ENCODE measurements at places on chromosomes 13 and 19.
A peak's percentile ranks its signal among the peaks of the same experiment; 100 is the strongest.

DNA sequence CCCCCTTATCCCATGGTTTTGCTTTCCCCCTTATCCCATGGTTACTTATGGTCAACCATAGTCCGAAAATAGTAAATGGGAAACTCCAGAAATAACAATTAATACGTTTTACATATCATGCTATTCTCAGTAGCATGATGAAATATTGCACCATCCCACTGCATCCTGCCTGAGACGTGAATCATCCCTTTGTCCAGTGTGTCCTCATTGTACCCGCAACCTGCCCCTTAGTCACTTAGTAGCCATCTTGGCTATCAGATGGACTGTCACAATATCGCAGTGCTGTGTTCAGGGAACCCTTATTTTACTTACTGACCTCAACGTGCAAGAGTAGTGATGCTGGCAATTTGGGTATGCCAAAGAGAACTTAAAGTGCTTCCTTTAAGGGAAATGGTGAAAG is 10.5 kb upstream of the NBEA start:
- DNase-seq: no peak

- DNase-seq: no peak
Measured at GRCh38 chr13:94128430-94128829, 351.1 kb downstream of the DCT start.

DNA sequence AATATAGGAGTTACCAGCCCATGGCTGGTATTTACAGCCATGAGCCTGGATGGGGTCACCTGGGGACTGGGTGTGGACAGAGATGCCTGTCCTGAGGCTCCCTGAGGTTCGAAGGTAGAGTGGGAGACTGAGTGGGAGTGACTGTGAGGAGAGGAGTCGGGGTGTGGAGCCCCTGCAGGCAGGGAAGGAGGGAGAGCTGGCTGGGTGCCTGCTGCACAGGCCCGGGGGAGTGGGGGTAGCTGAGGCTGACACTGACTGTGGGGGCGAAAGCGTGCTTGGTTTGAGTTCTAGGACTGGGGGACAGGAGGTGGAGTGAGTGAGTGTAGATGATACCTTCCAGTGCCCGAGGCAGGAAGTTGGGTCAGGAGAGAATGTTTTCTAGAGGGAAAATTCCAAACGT is 7.1 kb downstream of the RAB11B start:
- no peak for DNase-seq

DNA sequence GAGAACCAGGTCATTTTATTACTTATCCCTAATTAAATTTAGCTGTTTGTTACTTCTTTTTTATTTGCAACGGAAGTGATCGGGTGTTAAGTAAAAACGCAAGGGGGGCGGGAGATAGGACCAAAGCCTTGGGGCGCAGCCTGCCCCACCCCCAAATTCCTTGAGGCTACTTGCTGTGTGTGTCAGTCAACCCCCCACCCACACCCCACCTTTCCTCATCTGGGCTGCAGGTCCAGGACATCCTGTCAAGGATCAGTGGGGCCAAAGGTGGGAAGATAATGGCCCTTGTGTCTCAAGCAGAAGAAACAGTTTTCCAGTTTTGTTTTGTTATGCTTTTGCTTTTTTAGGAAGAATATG is 1.2 kb upstream of the FOXO1 start:
- no peak for DNase-seq

DNA sequence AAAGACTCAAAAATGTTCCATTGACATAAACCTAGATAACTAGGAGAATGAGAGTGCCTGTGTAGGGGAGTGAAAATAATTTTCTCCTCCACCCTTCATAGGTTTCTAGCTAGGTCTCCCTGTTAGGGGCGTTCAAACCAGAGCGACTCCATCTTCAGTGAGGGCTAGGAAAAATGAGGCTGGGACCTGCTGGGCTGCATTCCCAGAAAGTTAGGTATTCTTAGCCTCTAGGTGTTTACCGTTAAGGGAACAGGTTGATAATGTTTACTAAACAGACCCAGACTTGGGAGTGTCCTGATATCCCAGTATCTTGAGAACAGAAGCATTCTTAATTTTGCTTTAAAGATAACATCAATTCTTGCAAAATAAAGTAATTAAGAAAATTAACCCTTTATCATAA is 20.1 kb downstream of the PABPC3 start:
- no peak for DNase-seq

- no peak for DNase-seq
Measured at GRCh38 chr13:102729560-102730270, 34.9 kb upstream of the METTL21C start.

DNA sequence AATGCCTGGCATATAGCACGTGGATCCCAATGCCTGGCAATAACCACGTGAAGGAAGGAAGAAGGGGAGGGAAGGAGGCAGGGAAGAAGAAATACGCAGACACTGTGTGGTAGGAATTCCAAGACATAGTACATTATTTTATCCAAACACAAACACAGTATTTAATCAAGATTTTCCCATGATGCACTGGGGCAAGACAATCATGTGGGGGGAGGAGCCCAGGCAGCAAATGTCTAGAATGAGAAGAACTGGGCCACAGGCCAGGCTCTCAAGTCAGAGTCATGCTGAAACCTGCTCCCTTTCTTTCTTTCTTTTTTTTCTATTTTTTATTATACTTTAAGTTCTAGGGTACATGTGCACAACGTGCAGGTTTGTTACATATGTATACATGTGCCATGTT is 717.9 kb downstream of the UQCRFS1 start:
- no peak for DNase-seq

GRCh38 chr19:18764591-18765051 is 26.5 kb downstream of the COMP start:
- DNase-seq: no peak

DNA sequence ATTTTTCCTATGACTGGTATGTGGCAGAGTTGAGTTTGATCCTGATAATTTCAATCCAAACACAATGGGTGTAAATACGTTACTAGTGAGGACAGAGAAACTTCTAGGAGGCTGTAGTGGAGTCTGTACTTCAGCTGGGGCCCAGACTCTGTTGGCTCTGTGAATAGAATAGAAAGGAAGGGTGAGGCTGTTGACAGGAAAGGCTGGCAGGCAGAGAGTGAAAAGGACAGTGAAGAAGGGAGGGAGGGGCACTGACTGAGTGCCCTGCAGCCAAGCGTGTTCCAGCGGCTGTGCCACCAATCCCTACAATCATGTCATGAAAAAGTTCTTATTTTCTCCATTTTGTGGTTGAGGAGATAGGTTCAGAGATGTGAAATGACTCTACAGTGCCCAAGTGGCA is 80.5 kb downstream of the MBNL2 start:
- DNase-seq: no peak

- no peak for DNase-seq
Measured at GRCh38 chr13:101511766-101512165, 59.3 kb downstream of the ITGBL1 start.

GRCh38 chr13:20703780-20704458 is 420 bp downstream of the IL17D start:
- DNase-seq: peak; percentile 45

GRCh38 chr13:75806117-75806516 is 170.0 kb downstream of the LMO7 start:
- no peak for DNase-seq

GRCh38 chr13:80894917-80895316 is 554.0 kb upstream of the SPRY2 start:
- DNase-seq: no peak

- no peak for DNase-seq
Measured at GRCh38 chr13:109144693-109145437, 515.5 kb downstream of the MYO16 start.

DNA sequence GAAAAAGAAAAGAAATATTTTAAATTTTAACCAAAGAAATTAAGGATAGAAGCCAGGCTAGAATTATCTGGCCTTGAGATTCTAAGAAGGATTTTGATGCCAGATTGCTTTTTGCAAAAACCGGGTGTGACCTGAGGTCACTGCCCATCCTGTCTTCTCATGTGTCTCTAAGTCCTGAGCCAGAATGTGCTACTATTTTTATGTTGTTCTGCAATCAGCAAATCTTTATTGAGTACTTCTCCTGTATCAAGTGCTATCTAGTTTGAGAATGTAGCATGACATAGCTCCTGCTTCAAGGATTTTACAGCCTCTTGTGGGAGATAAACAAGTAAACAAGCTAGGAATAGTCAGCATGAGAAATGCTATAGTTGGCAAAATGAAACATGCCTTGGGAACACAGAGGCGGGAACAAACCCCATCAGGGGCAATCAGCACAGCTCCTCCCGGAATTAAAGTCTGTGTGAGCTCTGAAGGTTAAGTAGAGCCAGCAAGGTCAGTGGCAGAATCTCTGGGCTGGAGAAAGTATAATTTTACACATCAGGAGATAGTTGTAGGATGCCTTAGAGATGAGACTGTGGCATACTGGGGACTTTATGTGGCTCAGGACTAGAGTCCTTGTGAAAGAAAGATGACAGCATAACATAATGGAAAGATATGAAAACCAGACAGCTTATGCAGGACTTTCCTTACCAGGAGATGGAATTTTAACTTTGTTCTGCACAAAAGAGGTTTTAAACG is 899.5 kb upstream of the SLC10A2 start:
- DNase-seq: no peak

- DNase-seq: no peak
Measured at GRCh38 chr13:113166266-113166665, 7.8 kb downstream of the PROZ start.

DNA sequence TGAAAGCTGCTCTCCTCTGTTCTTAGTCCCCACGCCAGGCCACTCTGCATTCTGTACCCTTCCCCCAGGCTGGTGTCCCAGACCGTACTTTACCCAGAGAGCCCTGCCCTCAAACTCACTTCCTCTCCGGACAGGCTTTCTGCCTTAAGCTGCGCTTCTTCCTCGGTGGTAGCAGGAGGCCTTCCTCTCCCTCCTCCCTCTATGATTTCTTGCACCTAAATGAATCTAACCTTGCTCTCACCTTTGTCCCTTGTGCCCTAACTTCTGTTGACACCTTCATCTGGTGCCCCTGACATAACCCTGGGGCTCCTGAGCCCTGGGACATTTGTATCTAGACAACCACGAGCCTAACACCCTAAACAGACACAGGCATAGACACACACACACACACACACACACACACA is 29.6 kb upstream of the CEACAM21 start:
- DNase-seq: no peak

GRCh38 chr13:32164622-32165268 is 133.2 kb downstream of the FRY start:
- no peak for DNase-seq

DNA sequence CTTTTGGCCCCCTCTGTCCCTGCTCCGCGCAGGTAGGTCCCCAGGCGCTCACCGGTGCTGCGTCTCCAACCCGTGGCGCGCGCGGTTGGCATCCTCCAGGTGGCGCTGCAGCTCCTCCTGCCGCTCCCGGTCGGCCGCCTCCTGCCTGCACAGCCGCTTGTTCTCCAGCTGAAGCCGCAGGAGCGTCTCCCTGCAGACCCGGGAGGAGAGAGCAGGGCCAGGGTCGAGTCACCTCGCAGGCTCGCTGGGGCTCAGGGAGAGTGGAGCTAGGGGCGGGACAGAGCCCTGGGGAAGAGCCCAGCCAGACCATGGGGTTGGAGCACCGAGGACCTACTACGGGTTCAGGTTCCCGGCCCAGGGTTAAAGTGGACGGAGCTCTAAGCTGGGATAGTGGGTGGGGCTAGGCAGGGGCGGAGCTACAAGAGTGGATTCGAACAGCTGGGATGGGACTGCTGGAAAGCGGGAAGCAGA is 9.3 kb downstream of the HOOK2 start:
- peak; percentile 45 for DNase-seq

DNA sequence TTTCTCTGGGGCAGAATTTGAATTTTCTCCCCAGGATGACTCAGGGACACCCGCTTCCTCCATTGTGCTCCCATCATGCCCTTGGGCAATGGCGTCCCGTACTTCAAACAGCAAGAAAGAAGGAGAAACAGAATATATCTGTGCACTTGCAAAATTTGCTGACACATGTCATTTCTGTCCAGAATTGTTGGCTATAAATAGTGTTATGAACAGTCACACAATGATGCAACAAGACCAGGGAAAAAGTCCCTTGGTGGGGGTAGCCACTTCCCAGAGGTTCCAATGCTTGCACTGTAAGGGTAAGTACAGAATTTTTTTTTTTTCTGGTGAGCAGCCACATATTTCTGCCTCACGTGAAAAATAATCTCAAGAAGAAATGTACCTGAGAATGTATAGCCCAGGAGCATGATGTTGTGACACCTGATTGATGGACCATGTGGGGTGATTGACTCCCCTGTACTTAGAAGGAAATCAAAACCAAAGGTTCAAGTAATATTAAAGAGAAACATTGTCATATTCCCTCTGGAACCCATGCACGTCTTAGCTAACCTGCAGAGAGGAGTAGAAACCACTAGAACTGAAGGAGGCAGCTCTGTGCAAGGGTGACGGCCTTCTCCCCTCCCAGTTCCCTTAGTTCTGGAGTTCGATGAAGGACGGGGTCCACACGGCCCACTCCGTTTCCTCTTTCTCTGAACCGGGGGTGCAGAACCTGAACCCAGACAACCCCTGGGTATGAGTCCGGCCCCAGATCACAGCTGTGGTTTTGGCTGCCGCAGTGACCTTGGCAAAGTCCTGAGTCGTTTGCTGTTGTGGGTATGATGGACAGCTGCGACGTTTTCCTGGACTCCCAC is 9.3 kb upstream of the LAIR1 start:
- no peak for DNase-seq

GRCh38 chr13:51177188-51177587 is 45.0 kb upstream of the FAM124A start:
- no peak for DNase-seq

DNA sequence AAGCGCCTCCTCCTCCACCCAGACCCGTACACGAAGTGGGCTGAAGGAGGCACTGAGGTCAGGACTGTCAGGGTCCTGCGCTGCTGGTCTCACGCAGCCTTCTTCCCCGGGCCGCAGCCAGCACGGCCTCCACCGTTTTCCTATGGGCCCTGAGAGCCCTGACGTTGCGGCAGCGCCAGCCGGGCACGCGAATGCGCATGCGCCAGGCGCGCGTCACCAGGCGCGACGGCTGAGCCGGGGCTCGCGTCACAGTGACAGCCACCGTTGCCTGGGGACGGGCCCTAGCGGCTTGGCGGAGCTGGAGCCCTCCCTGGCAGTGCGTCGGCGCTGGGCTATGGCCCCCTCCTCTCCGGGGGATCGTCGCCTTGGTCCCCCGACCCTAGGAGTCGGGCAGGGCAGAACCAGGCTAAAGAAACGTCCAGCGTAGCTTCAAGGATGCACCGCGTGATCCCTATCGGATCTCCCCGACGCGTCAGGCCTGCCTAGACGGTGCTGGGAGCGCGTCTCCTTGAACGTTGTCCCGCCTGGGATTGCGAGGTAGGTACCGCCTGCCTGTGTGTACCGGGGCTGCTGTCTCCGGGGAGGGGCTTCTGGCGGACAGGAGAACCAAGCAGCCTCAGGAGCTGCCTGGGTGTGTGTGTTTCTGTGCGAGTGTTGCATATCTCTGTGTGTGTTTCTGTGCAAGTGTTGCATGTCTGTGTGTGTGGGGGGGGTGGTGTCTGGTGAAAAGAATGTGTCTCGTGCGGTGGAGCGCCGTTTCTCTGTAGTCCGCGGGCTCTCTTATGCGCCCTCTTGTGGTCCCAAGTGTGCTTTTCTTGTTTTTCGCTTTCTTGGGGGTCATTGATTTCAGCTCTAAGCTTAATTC is 43.2 kb downstream of the ZNF571 start:
- DNase-seq: no peak

- DNase-seq: peak; percentile 75
Measured at GRCh38 chr13:57634839-57635165, 3.3 kb downstream of the PCDH17 start.
